ENCODE measurements at places on chromosomes 7 and 10.

DNA sequence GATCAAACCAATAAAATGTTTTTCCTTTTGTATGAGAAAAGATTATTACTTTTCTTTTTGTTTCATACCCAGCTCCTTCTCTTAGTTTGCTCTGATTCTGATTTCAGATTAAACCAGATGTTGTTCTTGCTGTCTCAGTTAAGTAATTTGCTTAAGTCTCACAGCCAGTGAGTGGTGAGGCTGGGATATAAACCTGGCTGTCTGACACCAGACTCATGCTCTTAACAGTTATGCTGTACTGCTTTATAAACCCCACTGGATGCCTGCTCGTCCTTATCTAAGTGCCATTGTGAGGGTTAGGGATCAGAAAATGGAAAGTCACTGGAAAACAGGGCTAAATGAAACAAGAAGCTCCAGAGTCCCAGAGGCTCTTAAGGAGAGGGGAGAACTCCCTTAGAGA is 24.3 kb downstream of the GARS1 start:
- DNase-seq, result no peak

DNA sequence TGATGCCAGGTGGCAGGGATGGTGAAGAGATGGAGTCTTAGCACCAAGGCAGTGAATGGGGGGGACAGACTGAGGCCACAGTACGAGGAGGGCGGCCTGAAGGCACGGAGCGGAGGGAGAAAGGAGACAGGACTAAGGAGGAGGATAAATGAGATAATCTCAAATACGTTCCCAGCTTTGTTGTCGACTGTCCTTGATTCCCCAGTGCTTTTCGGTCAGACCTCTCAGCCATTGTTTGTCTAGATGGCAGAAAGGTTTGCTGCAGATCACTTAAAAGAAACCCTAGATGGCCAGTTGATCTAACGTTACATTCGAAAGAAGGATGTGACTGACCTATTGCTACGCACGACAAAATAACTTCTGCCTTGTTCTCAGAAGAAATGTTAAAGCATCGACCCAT is 479.0 kb downstream of the GATA3 start:
- no peak for DNase-seq

GRCh38 chr7:90618876-90619275 is 22.8 kb downstream of the CDK14 start:
- DNase-seq, result no peak

- no peak for DNase-seq
Measured at GRCh38 chr10:88038268-88038667, 174.8 kb downstream of the PTEN start.

GRCh38 chr7:25926009-25926408 is 226.0 kb upstream of the NFE2L3 start:
- DNase-seq, result no peak

DNA sequence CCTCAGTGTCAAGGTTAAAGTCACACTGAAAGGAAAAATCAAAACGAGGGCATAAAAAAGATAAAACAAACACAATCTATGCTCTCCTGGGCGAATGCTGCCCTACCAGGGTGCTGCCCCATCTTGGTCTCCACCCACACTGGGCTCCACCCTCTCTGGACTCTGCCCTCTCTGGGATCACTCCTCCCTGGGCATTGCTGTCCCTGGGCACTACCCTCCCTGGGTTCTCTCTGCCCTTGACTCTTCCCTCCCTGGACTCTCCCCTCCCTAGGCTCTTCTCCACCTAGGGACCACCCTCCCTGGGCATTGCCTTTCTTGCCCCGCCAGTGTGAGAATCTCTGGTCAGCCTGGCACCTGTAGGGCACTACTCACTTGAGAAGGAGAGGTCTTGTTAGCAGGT is 8.6 kb downstream of the GDF2 start:
- no peak for DNase-seq

GRCh38 chr10:29245476-29245875 is 43.4 kb upstream of the LYZL1 start:
- DNase-seq, result no peak
